Pancreas (tissue), 10 donors: ENCODE measurements at places on chromosomes 7 and 10. TPM values are rescaled to one million over a fixed set of nuclear protein-coding genes. Genes with fewer than 3 reads are reported as not detected.

GRCh38 chr7:132475037-132475668 lies 101.1 kb downstream of the PLXNA4 start:
- DNase-seq, result no peak
- H3K4me3 ChIP-seq, result no peak overlapping the region
- no peaks in the 10 kb centered on the region for H3K27me3 ChIP-seq
- no peaks in the 10 kb centered on the region for H3K4me1 ChIP-seq

DNA sequence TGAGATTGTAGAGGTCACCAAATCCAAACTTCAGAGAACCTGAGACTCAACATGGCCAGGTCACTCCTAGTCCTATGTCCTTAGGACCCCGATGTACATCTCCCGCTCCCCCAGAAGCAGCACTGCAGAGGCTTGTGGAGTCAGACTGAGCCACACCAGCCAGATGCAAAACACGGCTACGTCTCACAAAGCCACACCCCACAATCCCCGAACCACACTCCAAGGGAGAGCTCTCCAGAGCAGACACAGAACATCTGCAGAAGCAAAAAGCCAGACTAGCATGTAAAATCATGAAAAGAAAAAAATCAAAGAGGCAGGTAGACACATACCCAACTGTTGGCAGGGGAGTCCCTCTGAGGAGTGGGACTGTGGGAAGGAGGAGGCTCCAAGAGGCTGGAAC lies 104.9 kb downstream of the CTBP2 start:
- no peak overlapping the region for H3K27ac ChIP-seq
- H3K4me1 ChIP-seq, result peaks cover 26% of the 10 kb centered on the region
- no peaks in the 10 kb centered on the region for H3K27me3 ChIP-seq

GRCh38 chr7:50659329-50659965 lies 94.2 kb upstream of the DDC start:
- no peak overlapping the region for H3K4me3 ChIP-seq
- DNase-seq, result no peak
- H3K27me3 ChIP-seq, result no peaks in the 10 kb centered on the region
- H3K4me1 ChIP-seq, result no peaks in the 10 kb centered on the region
- no peak overlapping the region for H3K27ac ChIP-seq
- peaks cover 35% of the 10 kb centered on the region for H3K36me3 ChIP-seq

DNA sequence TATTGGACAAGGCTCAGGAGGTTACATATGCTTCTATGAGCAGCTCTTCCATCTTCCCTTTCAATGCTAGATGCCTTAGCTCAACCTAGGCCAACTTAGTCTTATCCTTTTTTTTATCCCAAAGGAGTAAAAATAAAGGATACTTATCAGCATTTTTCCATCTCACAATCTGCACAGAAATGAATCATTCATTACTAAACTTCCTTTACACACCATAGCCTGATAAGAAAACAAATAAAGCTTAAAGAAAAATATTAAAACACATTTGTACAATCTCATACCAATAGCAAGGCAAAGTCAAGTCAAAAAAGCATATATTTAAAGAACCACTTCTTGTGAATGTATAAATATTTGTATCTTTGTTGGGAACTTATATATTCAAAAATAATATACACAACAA lies 407.4 kb downstream of the GRM8 start:
- no peak for DNase-seq
- H3K4me1 ChIP-seq, result no peaks in the 10 kb centered on the region
- no peaks in the 10 kb centered on the region for H3K27me3 ChIP-seq
- H3K27ac ChIP-seq, result no peak overlapping the region

GRCh38 chr7:44557485-44557884 lies 16.2 kb downstream of the DDX56 start:
- no peaks in the 10 kb centered on the region for H3K4me1 ChIP-seq
- no peak for DNase-seq
- no peak overlapping the region for H3K27ac ChIP-seq
- H3K36me3 ChIP-seq, result no peaks in the 10 kb centered on the region
- no peaks in the 10 kb centered on the region for H3K27me3 ChIP-seq

GRCh38 chr7:77459311-77459726 lies 43.2 kb upstream of the GSAP start:
- no peaks in the 10 kb centered on the region for H3K4me1 ChIP-seq
- H3K27me3 ChIP-seq, result no peaks in the 10 kb centered on the region
- no peak for DNase-seq
- no peak overlapping the region for H3K27ac ChIP-seq
- no peak overlapping the region for H3K4me3 ChIP-seq

Gene LRRD1
- polyA plus RNA-seq, result not detected

Gene GIMAP2
- polyA plus RNA-seq, result 1.7 TPM
